ENCODE measurements at places on chromosomes 7 and 10.

DNA sequence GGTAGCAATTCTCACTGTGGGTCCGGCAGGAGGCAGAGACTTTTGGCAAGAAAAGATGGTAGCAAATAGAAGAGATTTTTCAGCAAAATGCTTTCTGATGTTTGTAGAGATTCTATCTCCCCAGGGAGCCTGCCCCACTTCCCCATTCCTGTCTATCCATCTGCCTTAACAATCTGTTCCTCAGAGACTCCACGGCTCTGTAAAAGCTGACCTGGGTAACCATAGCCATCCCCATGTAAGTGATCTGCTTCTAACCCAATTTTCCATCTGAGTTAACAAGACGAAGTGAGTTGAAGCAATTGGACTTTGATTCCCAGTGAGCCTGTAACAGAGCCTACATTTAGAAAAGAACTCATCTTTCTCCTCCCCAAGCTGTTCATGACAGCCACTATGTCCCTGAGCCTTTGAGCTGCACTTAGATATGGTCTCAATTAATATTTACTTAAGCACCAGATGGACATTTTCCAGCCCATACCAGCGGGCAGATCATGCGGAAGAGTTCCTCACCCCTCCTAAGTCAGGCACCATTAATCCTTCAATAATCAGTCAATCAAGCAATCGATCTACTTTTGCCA lies 896.1 kb downstream of the CCSER2 start:
- no peak for DNase-seq

GRCh38 chr10:70561558-70561957 lies 41.0 kb downstream of the PRF1 start:
- no peak for DNase-seq

GRCh38 chr7:100674411-100675104 lies 1.0 kb downstream of the GNB2 start:
- peak; percentile 31 for DNase-seq

GRCh38 chr7:96380111-96380512 lies 58.2 kb upstream of the SLC25A13 start:
- no peak for DNase-seq

DNA sequence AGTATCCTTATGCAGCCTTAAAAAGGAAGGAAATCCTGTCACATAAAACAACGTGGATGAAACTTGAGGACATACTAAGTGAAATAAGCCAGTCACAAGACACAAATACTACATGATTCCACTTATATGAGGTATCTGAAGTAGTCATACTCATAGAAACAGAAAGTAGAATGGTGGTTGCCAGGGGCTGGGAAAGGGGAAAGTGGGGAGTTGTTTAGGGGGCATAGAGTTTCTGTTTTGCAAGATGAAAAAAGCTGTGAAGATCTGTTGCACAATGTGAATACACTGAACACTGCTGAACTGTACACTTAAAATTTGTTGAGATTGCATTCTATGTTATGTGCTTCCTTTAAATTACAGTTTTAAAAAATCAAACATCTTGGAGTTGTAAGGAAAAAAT lies 2.9 kb downstream of the NUP205 start:
- no peak for DNase-seq

DNA sequence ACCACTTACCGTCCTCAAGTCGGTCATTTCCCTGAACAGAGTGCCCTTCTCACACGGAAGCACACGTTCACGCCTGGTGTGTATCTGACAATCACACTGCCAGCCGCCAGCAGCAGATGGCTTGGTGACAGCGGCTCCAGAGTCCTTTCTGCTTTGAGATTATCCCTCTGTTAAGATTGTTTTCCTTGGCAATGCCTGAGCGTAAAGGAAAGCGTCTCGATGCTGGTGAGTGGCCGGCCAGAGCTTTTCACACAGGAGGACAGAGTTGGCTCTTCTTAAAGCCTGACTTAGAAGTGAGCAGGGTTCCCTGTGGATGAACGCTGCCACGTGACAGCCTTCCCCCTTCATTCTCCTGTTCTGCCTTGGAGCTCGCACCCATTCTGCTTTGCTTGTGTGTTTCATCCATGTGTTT lies 22.1 kb upstream of the PRKAR1B start:
- DNase-seq = no peak

- DNase-seq = no peak
Observed at GRCh38 chr7:130945411-130945811, 211.4 kb upstream of the KLF14 start.

GRCh38 chr7:139036901-139037300 lies 1.1 kb upstream of the ZC3HAV1L start:
- no peak for DNase-seq

GRCh38 chr10:6406220-6407033 lies 173.6 kb downstream of the PRKCQ start:
- peak; percentile 64 for DNase-seq

- DNase-seq = no peak
Observed at GRCh38 chr10:117885206-117885829, 161.4 kb downstream of the RAB11FIP2 start.

- no peak for DNase-seq
Observed at GRCh38 chr10:58318346-58318745, 16.5 kb upstream of the UBE2D1 start.

GRCh38 chr7:93856323-93856722 lies 34.2 kb downstream of the TFPI2 start:
- peak; percentile 3 for DNase-seq

GRCh38 chr7:14201353-14201752 lies 211.9 kb upstream of the ETV1 start:
- no peak for DNase-seq

GRCh38 chr7:85176197-85176596 lies 10.7 kb downstream of the SEMA3D start:
- peak; percentile 61 for DNase-seq

DNA sequence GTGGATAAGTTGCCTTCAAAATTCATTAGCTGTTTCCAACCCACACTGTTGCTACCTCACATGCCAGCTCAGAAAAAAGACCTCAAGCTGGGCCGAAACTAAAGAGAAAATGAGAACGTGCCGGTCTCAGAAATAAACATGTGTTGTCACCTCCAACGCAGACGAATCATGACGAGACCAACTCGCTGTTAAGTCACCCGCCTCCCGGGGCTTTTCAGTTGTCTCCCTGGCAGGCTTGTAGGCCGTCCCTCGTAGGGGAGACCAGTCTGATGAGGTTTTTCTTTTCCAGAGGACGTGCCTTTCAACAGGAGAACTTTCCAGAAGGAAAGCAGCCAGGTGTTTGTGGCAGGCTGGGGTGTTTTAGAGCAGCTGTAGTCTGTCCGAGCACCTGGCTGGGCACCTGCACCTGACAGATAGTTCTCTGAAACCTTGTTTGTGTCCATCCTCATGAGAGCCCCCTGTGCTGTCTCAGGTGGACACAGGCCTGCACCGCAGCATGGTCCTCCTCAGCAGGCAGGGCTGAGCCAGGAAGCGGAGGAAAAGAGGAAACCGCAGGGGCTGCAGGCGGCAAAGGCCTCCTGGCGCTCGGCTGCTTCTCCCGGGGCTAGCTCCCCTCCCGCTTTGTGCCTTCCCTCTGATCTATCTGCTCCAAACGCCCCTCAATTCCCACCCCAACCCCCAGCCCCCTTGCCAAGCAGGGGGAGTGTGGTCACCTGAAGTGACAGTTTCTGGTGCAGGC lies 78.8 kb downstream of the CHST15 start:
- no peak for DNase-seq

- DNase-seq = no peak
Observed at GRCh38 chr7:70505886-70506285, 626.1 kb upstream of the GALNT17 start.

GRCh38 chr7:155361346-155361680 lies 63.6 kb downstream of the INSIG1 start:
- DNase-seq = no peak

DNA sequence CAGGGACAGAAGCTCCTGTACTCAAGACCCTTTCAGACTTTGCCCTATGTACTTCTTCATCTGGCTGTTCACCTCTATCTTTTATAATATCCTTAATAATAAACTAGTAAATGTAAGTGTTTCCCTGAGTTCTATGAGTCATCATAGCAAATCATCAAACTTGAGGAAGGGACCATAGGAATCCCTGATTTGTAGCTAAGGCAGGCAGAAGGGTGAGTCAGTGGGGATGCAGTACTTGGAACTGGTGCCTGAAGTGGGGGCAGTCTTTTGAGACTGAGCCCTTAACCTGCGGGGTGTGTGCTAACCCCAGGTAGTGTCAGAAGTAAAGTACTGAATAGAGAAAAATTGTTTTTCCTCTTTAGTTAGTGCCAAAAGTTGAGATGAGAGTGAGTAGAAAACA lies 6.2 kb upstream of the TMEM243 start:
- peak; percentile 74 for DNase-seq

GRCh38 chr7:97012365-97013133 lies 7.2 kb downstream of the DLX6 start:
- DNase-seq = no peak

- peak; percentile 82 for DNase-seq
Observed at GRCh38 chr10:60816628-60817397, 38.5 kb downstream of the CDK1 start.

GRCh38 chr10:72308320-72308987 lies 34.7 kb downstream of the DDIT4 start:
- DNase-seq = peak; percentile 93

DNA sequence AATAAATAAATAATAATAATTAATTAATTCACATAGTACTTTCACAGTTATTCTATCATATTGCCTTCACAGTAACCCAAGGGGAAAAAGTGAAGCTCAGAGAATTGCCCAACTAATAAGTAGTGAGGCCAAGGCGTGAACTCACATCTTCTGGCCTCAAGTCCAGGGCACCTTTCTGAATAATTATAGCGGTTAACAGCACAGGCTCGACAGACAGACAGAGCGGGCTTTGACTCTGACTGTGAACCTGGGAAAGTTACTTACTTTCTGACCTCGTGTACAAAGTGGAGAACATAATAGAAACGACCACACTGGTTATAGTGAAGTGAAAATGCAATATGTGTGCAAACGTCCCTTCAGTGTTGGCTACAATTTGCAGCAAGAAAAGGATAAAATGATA lies 5.7 kb upstream of the SMKR1 start:
- no peak for DNase-seq

DNA sequence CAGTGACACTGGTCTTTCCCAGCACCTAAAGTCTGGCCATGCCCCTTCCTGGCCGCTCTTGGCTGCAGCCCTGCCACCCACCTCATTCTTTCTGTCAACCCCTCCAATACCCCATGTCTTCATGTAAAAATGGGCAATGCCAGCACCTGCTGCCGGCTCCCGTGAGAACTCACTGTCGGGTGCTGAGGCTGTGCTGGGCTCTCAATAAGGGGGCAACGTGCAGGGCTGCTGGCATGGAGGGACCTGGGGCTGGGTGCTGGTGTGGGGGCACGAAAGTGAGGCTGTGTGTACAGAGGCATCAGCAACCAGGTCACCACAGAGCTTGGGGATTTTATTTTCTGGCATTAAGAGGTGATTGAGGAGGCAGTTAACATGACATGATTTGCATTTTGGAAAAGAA lies 65.3 kb downstream of the ALOX5 start:
- no peak for DNase-seq

DNA sequence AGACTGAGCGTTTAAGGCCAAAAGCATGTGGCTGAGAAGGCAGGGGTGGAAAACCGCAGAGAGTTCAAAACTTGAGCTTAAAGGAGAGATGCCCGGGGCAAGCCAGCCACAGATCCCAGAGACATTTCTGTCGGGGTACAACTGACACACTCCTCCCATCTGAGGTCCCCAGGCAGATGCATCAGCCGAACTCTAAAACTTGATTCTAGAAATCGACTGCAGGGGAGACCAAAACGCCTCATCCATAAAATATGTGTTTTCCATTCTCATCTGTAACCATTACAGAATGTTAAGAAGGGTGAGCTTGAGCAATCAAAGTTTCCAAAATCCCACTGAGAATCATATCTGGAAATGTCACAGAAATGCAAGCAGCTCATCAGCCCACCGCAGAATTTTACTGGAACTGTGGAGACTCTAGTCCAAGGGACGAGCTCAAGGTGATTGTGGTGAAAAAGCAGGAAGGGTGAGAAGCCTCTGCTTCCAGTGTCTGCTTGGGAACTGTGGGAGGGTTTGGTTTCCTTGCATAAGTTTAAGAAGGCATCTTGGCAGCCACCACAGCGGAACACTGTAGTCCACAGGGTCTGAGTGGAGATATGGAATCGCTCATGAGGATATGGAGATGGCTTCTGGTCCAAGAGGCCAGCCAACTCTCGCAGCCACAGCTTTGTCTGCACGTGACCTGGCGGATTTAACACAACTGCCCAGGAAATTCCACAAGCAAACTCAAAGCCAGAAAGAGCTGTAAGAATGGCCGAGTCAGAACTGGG lies 249.2 kb downstream of the SFMBT2 start:
- no peak for DNase-seq

GRCh38 chr7:135539629-135540028 lies 18.1 kb upstream of the NUP205 start:
- DNase-seq = no peak

- no peak for DNase-seq
Observed at GRCh38 chr7:10934292-10934691, 39.4 kb upstream of the PHF14 start.

- DNase-seq = no peak
Observed at GRCh38 chr7:36742911-36743775, 18.8 kb upstream of the AOAH start.

GRCh38 chr7:111368381-111369065 lies 193.8 kb downstream of the IMMP2L start:
- DNase-seq = no peak

- DNase-seq = no peak
Observed at GRCh38 chr10:31340343-31340742, 21.3 kb downstream of the ZEB1 start.

DNA sequence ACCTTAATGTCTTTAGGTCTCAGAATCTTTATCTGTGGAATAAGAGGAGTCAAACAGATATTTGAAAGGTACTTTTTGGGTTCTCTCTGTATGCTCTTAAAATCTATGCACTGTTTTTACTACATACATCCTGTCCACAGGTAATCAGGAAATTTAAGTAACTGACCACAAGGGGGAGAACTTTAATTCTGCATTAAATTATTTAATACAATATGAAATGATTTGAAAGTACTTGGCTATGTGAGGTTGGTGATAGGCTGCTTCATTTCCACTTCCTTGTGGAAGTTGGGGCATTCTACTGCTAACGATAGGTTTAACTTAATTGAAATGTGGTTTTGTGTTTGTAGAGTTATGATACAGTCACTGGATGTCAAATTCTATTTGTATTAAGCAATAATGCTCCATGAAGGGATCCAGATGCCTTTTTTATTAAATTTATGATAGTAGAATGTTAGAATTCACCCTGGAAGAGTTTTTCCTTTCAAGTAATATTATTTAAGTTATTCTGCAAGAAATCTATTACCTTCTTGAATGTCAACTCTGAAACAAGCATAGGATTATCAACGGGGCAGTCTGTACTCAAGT lies 6.0 kb downstream of the TEX47 start:
- DNase-seq = peak; percentile 33

GRCh38 chr10:121104476-121105111 lies 253.4 kb downstream of the WDR11 start:
- DNase-seq = no peak

DNA sequence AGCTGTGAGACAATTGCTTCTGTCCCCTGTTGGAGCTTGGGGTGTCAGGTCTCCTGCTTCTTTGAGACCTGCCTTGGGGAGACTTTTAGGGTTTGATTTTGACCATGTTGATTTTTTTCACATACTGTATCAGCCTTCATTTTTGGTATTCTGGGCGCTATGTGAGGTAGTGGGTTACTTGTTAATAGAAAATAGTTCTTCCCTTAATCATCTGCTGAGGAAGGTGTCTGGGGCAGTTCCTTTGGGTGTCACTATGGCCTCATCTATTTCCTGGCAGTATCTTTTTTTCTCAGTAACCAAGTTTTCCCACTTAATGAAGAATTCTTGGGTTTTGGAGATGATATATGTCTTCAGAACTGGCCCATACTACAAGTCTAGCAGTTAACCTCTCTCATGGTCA lies 4.6 kb upstream of the NOLC1 start:
- no peak for DNase-seq

GRCh38 chr7:80665526-80665925 lies 27.1 kb downstream of the CD36 start:
- DNase-seq = no peak

- DNase-seq = no peak
Observed at GRCh38 chr7:64863969-64864368, 39.1 kb upstream of the ZNF273 start.

Measured in ELR (cell line).